ENCODE measurements at places on chromosomes 11 and 22.

DNA sequence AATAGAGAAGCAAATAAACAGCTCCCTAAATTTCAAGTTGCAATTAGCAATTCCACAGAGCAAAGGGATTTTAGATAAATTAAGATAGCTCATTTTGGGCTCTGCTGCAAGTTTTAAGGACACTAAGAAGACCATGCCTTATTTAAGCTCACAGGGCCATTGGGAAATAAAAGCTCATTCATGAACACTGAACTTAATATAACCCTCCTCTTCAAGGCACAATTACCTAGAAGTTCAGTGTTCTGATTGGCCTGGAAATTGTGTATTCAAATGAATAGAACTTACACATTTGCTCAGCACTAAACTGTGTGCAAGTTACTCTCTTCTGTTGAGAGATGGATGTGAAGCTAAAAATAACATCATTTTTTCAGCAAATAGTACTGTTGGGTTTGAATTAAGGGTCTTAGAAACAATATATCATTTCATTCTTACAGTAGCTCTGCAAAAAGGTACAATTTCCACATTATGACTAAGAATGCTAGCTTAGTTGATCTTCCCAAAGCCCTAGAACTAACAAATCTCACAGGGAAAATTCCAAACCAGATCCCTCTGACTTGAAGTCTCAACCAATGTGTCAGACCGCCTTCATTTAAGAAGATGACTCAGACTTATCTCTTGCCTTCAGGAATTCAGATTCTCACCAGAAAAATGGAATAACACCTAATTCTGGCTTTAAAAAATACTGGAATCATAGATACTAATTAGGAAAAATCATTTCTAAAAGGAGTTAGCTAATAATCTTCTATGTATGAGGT is 87.4 kb upstream of the LRRC55 start:
- no peak for DNase-seq

GRCh38 chr11:96390488-96390792 is 627 bp downstream of the JRKL start:
- no peak for DNase-seq

- DNase-seq, result no peak
Measured at GRCh38 chr11:13577881-13578280, 82.1 kb upstream of the PTH start.

DNA sequence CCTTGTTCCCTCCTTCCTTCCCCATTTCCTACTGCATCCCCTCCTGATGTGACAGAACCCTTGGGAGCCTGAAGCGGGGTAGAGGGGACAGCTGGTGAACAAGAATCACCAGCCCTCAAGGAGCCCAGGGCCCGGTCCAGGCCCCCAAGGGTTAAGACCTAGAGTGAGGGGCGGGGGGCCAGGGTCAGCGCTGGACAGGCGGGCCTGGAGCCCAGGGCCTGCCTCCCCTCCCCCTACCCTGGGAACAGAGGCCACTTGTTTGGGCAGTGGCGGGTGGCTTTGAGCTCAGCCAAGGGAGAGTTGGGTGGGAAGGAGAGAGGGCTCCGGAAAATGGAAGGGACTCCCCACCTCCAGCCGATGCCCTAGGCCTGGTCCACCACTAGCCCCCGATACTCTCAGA is 2.1 kb downstream of the ARAP1 start:
- DNase-seq, result no peak

GRCh38 chr11:133526790-133527189 is 5.5 kb downstream of the OPCML start:
- DNase-seq, result no peak

DNA sequence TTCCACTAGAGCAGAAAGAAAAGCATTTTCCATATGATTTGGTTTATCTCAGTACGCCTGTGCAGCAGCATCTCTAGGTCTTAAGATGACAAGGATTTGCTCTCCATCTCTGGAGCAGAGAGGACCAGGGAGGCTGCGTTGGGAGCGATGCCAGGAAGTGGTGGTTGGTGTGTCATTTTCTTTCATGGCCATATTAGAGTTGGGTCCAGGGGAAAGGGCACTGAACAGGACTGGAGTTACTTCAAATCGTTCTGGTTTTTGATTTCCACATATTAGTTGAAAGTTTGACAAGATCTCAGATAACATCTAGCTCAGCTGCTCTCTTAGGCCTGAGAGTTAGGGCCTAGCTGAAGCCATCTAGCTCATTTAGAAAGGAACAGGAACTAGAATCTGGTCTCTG is 157.7 kb downstream of the ADAMTS15 start:
- DNase-seq, result no peak

DNA sequence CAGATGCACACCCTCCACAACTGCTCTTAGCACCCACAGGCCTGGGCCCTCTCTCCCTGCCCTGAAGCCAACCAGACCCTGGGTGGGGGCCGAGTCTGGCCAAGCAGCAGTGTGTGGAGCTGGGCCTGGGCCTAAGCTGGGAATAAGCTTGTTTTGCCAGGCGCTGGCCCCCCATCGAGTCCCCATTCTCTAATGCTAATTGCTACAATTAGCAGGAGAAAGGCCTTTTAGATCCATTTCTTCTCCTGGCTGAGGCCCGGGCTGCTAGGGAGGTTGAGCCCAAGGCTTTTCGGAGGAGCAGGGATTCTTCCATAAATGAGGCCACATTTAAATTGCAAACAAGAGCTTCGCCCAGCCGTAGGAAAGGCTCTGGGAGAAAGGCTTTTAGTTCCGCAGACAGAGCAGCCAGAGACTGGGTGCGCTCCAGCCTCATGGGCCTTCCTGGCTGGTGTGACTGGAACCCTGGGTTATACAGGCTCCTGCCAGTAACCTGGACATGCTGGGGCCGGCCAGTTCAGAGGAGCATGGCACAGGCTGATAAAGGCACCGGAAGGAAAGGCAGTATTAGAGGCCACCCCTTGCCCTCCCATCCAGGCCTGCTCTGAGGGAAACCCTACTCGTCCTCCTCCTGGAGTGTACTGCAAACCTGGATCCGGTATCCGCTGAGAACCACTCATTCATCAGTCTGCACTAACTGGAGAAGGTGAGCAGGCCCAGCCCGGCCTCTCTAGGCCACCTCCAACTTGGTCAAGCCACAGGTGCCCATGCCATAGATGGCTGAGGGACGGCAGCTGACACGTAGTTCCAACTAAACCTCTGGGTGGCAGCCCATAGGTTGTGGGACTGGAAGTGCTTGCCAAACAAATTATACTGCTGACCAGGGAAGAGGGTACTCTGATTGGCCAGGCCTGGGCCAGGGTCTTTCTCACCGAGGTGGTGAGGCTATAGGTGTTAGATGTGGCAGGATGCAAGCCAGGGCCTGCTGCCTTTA is 6.2 kb downstream of the KCNQ1OT1 start:
- DNase-seq, result no peak

DNA sequence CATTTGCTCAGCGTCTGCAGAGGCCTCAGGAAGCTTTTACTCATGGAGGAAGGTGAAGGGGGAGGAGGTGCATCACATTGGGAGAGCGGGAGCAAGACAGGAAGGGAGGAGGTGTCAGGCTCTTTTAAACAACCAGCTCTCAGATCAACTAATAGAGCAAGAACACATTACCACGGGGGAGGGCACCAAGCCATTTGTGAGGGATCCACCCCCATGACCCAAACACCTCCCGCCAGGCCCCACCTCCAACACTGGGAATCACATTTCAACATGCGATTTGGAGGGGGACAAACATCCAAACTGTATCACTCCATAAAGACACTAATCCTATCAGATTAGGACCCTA is 18.9 kb upstream of the THY1 start:
- no peak for DNase-seq

GRCh38 chr22:38449776-38450175 is 5.2 kb downstream of the KCNJ4 start:
- DNase-seq, result no peak

- DNase-seq, result no peak
Measured at GRCh38 chr11:85843929-85844328, 11.3 kb upstream of the CCDC83 start.

DNA sequence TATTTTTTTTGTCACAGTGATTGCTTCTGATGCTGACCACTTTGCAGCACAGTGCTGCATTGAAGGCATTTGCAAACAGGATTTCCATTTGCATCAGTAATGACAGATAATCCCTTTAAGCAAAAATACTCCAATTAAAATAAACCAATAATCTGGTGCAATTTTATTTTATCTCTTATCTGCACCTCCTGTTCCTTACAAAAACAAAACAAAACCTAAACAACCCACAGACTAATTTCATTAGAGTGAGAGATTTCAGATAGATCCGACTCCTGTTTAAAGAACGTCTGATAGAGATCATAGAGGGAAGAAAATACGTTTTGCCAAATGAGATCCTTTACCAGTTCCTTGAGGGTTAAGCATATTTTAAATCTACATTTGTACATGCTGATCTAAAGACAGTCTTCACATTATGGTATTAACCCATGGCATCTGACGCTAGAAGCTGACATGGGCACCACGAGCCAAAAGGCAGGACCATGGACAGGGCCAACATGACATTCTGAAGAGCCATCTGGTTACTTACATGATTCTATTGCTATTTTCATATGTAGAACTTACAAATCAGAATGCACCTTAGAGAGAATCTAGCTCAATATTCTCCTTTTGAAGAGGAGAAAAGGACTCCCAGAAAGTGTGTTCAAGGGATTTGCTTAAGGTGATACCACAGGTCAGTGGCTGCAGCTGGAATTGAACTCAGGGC is 286.2 kb upstream of the NARS2 start:
- DNase-seq, result no peak

Data from GM19239 (cell line).